ENCODE measurements at places on chromosomes 5 and 9.

DNA sequence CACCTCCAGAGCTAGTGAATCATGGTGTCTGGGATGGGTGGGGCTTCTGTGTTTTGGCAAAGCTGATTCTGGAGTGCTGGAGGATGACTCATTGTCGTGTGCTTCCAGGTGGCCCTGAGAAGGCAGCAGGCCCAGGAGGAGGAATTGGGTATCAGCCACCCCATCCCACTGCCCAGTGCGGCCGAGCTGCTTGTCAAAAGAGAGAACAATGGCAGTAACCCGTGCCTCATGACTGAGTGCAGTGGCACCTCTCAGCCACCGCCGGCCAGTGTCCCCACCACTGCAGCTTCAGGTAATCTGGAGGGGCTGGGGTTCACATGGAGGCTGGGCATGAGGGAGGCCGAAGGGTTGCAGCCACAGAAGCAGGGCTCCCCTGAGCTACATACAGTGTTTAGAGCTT is 5.4 kb downstream of the DMRT1 start:
- no peak for DNase-seq

GRCh38 chr5:1467341-1468246 is 22.4 kb upstream of the SLC6A3 start:
- no peak for DNase-seq

DNA sequence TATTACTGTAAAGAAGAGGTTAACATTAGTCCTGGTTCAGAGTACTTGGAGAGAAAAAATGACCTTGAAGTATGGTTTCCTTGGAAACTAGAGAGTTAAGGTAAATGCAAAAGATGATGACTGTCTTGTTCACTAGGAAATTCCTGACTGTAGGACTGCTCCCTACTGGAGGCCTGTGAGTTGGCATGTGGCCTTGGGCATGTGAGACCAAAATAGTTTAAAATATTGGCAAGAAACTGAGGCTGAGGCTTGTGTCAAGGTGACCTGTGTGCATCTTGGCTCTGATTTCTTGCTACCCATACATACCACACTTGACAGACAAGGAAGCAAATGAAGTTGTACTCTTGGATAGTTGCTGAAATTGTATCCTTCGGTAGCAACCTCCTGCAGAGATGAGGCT is 96.5 kb downstream of the TARS1 start:
- no peak for DNase-seq

GRCh38 chr5:16936150-16936988 is at the start of gene MYO10:
MYO10 (minus strand) TSS chr5:16936288; CDS start chr5:16935808, 480 bp downstream.
- DNase-seq: peak; percentile 96

GRCh38 chr9:123893831-123894460 is 36.0 kb downstream of the DENND1A start:
- DNase-seq: no peak

DNA sequence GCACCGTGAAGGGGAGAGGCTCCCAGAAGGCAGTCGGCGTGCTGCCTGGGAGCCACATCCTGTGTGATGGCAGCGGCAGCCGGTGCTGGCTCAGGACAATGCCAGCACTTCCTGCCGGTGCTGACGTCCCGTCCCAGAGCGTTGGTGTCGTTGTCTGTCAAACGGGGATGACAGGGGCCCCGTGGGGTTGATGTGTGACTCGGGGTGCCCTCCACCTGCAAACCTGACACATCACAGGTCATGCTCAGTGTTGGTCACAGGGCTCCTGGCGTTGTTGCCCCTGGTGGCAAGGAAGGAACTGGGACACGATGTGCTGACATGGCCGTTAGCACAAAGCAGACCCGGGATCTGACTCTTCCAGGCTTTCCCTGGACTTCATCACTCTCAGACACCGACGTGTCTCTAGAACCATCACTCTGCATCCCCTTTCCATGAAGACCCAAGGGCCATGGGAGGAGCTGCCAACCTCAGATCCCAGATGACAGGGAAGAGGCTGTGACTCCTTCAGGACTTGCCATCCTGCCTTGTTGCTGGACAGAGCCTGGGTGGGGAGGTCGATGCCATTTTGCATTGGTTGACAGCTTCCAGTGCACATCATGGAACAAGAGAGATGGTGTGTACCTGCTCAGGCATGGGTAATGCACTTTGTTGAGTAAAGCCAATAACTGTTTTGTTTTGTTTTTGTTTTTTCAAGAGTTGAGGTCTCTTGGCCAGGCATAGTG is 21.5 kb downstream of the PLPP7 start:
- DNase-seq: no peak

DNA sequence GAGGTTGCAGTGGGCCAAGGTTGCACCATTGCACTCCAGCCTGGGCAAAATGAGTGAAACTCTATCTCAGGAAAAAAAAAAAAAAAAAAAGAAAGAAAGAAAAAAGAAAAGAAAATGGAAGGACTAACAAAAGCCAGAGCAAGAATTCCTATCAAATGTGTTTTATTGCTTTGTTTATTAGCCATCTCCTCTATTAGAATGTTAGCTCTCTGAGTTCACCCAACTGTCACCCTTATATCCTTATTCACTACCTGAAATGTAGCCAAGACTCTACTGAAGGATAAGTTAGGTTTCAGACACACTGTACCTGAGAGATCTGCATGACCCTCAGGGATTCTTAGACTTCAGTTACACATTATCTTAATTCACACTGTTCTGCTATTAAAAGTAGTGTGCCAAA is 177.9 kb downstream of the MAPKAP1 start:
- no peak for DNase-seq

DNA sequence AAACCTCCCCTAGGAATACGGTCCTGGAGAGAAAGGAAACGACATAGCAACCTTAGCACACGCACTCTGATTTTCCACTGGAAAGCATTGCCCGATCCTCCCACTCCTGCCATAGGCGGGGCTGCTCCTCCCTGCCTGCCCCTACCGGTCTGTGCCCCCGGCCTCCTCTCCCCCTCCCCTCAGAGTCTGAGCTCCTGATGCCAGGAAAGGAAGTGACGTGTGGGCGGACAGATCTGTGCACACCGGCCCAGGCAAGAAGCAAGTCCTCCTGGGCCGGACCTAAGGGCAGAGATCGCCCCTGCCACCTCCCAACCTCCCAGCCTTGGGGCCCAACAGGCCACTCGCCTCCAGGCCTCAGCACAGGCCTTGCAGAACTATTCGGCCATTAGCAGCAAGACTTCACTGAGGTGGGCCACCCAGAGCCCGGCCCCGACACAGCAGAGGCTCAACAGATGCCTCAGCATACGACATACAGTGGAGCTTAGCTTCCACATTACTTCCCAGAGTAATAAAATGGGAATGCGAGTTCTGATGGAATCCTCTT is 7.2 kb downstream of the NINJ1 start:
- no peak for DNase-seq

DNA sequence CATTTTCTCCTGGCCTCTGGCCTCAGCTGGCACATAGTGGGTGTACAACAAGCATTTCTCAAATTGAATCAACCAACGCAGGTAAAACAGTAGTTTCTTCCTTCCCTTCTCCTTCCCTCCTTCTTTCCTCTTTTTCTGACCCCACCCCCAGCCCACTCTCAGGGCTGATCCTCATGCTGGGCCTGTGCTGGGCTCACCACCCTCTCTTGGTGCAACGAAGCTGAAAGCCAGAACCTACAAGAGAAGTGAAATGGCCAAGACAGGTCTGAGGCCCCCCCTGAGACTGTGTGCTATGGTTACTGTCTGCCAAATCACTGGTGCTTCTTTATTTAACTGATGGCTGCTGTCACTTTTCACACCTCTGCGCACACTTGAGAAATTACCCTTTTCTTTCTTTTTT is 53.0 kb upstream of the BOD1 start:
- DNase-seq: no peak

All from AG08396 (cell line).